ENCODE measurements at places on chromosomes 2 and 18.

- no peak for DNase-seq
Measured at GRCh38 chr2:157264099-157264498, 6.6 kb downstream of the GALNT5 start.

DNA sequence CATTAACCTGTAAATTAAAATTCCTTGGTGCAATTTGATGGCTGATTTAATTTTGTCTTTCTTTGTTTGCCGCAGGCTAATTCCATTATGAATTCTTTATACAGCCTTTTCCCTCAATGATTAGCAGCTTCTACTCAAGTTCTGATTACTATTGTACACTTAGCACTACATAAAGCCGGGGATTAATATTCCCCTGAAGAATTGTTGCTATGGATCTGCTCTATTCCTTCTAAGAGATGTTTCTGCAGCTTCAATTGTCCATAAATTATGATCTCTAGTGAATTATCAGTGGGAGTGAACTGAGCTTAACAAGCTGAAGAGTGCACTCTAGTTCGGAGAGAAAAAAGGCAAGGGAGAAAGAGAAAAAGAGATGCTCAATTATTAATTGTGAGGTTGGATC is 433.7 kb upstream of the SPRED2 start:
- DNase-seq = no peak

DNA sequence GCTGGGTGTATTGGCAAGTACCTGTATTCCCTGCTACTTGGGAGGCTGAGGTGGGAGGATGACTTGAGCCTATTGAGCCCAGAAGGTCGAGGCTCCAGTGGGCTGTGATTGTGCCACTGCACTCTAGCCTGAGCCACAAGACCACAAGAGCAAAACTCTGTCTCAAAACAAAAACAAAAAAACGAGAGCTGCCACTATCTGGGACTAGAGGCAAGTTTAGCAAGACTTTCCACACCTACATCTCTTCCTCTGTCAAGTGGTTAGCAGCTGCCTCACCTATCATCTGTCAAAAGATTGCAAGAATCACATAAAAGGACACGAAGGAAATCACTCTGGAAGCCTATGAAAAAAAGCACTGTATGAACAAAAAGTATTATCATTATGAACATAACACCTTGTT is 55.2 kb upstream of the RIOK3 start:
- DNase-seq = no peak

DNA sequence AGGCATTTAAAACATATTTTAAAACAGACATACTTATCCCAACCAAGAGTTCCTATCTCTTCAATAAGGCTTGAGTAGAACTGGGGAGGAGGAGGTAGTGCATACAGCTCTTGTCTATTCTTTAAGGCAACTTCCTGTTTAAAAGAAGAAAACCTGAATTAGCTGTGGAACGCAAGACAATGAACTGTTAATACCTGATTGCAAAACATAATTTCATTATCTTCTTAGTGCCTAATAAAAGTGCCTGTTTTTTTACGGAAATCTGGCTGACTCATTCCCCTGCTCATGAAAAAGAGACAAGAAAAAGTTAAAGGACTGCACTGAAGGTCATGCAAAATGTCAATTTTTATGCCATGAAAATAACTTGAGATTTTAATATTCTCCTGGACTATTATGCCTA is 19.2 kb downstream of the FANCL start:
- DNase-seq = no peak

DNA sequence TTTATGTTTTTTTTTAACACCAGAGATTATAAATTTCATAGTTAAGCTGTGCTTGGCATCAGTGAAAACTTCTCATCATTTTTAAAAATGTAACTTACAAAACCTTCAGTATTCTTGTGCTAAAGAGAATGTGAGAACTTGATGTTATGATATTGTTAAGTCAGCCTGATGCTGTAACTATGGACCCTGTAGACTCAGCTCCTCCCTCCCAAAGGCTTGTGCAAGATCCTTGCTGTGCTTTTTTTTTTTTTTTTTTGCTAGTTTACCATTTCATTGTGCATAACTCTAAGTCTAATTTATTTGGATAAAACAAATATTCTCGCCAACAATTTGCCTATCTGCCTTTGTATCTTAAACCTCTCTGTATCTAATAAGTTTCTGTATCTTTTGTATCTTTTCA is 12.9 kb upstream of the TFPI start:
- no peak for DNase-seq

DNA sequence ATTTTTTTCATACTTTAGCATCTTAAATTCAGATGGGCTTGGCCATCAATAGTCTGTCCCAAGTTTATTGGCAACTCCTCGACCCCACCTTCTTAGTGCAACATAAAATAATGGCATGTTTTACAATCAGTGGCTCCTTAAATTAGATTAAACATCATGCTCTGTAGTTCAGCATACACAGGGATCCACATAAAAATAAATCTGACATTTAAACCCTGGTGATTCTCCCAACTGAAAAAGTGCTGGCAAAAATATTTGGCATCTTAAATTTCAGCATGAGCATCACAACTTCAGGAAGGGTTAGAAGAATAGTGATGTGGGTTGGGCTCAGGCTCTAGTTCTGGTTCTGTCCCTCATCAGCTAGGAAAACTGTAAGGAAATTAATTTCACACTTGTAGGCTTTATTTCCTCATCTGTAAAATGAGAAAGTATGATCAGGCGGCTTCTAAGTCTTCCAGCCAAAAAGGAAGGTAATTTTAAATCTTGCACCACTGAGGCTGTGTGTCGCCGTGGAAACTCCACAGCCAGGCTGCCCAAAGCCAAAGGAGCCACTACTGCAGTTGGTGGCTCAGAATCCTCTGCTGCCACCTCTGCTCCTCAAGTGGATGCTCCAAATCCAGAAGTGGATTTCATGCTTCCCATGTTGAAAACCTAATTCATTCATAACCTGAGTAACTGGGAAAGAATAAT is 17.6 kb upstream of the EPG5 start:
- no peak for DNase-seq

DNA sequence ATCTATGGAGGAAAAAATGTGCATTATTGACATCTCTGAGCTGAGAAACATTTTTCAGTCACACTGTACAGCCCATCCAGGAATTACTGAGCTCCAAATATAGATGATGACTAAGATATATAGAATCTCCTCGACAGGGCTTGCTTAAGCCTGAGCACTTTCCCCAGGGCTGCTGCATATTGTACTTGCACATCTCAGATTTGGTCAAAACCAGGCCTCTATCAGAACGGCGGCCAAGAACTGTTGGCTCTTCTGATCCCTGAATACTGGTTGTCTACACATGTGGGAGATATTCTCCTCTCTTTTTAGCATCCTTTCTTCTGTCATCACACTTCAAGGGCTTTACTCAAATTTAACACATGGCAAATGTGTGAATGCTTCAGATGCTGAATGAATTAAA is 201.5 kb upstream of the SLC35G4 start:
- no peak for DNase-seq

DNA sequence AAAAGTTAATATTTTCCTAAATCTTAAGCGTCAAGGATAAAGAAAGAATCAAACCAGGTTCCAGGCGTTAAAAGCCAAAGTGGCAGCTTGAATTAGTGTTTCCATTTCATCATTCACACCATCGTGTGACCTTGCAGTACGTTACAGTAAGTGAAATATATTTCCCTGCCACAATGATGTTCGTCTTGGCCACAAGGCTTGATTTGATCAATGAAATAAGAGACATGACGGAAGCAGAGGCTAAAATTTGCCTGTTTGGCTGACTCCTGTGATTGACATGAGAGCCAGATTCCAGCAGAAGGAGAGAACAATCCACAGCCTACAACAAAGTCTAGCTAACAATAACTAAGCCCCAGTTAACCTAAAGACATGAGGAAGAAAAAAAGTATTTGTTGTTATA is 62.0 kb downstream of the ASXL2 start:
- DNase-seq = no peak

DNA sequence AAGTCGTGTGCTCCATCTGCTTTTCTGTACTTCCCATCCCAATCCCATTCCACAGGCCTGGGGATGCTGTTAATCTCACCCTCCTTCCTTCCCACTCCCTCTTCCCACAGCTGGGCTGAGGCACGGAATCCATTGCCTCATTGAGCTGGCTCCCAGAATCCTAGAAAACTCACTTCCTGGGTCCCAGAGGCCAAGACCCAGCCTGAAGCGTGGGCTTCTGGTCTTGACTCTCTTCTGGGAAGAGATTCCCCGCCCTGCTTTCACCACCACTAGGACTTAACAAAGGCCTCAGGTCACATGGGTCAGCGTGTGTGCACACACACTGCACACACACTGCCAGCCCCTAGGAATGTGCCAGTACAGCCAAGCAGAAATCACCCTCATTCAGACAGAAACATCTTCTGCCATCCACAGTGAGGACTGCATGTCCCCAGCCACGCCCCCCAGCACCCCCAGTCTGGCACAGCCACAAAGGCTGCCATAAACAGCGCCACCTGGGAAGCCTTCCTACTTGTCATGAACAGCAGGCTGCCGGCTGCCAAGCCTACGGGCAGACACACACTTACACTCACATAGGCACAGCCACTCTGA is 165.8 kb downstream of the TNS1 start:
- no peak for DNase-seq

DNA sequence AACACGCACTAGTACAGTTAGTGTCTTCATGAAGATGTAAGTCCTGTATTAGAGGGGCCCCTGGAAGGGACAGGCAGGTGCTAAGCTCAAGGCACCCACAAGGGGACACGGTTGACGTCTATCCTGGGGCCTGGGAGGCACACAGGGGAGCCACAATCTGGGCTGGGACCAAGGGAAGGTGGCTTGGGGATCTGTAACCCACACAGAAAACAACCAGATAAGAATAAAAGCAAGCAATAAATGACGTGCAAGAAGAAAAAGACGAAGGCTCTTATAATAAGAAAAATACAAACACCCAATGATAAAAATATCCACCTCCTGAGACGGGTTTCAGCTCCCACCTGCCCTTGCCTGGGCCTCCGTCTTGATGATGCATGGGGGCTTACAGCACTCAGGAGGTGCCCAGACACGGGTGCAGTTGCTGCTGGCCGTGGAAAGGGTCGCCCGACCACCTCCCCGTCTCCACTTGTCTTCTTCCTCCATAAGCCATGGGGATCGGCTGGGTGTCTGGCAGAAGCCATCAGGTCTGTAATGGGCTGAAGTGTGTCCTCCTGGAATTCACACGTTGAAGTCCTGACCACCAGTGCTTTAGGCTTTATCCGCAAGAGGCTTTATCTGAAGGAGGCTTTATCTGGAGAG is 73.9 kb downstream of the TWIST2 start:
- DNase-seq = no peak

DNA sequence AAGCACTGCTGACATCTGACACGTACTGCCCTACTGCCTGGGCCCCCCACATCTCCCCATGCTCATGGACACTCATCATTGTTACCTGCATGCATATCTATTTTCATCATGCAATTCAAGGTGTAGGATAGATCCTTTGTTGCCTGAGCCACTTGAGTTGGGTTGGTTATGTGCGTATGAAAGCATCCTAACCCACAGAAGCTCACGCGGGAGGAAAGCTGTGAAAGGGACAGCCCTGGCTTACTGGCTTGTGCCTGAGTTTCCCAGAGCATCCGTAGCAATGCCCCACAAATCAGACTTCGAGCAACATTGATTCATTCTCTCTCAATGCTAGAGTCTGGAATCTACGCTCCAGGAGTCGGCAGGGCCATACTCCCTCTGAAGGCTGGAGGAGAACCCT is 285.5 kb downstream of the PHLPP1 start:
- DNase-seq = no peak

DNA sequence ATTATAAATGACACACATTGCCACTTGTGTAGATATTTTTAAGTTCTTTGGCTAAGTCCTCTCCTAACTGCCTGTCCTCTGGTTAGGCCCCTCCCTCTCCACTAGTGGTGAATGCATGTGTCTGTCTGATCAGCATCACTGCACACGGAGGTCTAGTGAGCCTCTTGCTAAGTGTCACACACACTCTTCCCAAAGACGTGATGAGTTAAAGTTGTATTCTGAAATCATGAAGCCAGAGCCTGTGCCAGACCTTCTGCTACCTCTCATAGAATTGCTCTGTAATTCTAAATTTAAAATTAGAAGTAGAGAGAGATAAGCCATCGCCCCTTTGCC is 41.3 kb downstream of the RALB start:
- no peak for DNase-seq

DNA sequence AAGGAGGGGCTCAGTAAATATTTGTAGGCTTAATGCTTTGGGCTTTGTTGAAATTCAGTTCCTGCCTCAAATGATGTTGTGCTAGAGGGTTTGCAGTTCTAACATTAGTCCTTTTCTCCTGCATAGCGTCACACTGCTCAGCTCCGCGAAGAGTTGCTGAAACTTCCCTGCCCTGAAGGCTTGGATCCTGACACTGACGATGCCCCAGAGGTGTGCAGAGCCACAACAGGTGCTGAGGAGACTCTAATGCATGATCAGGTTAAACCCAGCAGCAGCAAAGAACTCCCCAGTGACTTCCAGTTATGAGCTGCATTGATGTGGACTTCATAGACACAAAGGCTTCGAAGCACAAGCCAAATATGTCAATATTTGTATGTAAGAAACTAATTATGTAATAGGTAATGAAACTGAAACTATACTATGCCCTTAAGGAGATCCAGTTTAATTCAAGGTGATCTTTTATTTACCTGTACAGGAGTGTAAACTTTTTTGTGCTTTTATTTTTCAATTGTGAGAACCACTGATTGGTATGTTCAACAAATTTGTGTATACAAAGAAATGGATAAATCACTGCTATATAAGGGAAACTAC is 10.2 kb upstream of the TTC27 start:
- DNase-seq = no peak

GRCh38 chr2:12597610-12598009 is 119.1 kb upstream of the TRIB2 start:
- DNase-seq = no peak

DNA sequence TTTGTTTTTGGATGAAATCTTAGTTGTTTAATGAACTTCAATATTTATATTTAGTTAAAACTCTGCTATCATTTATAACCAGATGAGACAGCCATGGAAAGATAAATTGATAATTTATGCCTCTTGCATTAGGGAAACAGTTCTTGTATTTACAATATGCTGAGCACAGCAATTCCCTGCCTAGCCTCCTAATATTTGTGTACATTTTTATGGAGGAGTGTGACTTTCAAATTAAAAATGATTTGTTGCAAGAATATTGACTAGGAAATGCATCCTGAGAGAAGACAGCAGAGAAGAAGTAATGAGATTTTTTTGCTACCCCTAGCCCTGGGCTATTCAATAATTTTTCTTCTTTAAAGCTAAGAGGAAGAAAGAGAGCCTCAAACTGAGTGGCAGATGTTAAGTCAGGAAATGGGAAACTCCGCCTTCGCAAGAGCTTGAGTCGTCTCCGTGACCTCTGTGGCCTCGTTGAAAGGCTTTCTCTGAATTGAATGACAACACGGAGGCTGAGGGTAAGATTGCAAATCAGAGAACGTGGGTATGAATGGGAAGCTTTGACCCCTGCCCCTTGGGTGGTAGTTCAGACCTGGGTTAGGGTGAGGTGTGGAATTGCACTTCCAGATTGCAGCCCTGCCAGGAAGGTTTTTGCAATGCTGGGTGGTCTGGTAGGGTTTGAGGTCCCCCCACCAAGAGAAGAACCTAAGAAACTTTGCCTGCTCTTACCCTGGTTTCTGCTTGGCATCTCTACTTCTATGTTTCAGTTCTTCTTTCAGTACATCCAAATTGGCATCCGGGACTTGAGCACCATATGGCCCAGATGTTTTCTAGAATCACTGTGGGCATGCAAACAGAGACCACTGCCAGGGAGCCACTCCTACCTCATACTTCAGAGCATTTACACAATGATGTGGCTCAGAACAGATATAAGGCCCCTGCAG is 210.3 kb upstream of the RBMS1 start:
- DNase-seq = peak; percentile 6

GRCh38 chr2:107473150-107473549 is 353.5 kb upstream of the RGPD4 start:
- DNase-seq = no peak

GRCh38 chr2:18752667-18753422 is 163.5 kb upstream of the NT5C1B start:
- DNase-seq = no peak
